ENCODE measurements at places on chromosomes 3 and 15. TPM values are rescaled to one million over a fixed set of nuclear protein-coding genes. Genes with fewer than 3 reads are reported as not detected.

DNA sequence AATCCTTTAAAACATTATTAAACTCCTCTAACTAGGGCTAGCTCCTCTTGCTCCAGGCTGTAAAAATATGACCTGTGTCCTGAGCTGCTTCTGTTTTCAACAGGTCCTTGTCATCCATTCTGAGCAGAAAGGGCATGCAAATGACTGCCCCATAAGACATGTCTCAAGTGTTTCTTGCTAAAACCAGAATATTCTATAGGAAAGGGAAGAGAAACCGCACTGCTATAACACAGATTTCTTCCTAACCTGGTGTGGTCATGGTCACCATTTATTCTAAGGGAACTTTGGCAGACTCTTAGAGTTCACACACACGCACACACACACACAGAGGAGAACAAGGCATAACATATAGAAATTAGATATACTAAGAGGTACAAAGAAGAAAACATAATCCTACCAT is 34.2 kb upstream of the B3GNT5 start:
- no peaks in the 10 kb centered on the region for H3K36me3 ChIP-seq
- H3K27ac ChIP-seq = no peak overlapping the region
- H3K4me3 ChIP-seq = no peak overlapping the region
- no peaks in the 10 kb centered on the region for H3K27me3 ChIP-seq
- DNase-seq = no peak

GRCh38 chr3:8982509-8982908 is 19.2 kb upstream of the RAD18 start:
- H3K27ac ChIP-seq = no peak overlapping the region
- peaks cover 6% of the 10 kb centered on the region for H3K27me3 ChIP-seq
- peaks cover 19% of the 10 kb centered on the region for H3K4me1 ChIP-seq
- DNase-seq = peak; percentile 15

- no peak for DNase-seq
- no peaks in the 10 kb centered on the region for H3K27me3 ChIP-seq
- peak overlapping the region; percentile 72 for H3K27ac ChIP-seq
Observed at GRCh38 chr15:73305331-73306211, 63.2 kb downstream of the HCN4 start.

Gene GPR171
- total RNA-seq = not detected

Gene HEXA
- total RNA-seq = 91.3 TPM

All from type B pancreatic cell (in vitro differentiated cells).